Urothelium cell line (cell line): ENCODE measurements at places on chromosomes 16 and 17.

DNA sequence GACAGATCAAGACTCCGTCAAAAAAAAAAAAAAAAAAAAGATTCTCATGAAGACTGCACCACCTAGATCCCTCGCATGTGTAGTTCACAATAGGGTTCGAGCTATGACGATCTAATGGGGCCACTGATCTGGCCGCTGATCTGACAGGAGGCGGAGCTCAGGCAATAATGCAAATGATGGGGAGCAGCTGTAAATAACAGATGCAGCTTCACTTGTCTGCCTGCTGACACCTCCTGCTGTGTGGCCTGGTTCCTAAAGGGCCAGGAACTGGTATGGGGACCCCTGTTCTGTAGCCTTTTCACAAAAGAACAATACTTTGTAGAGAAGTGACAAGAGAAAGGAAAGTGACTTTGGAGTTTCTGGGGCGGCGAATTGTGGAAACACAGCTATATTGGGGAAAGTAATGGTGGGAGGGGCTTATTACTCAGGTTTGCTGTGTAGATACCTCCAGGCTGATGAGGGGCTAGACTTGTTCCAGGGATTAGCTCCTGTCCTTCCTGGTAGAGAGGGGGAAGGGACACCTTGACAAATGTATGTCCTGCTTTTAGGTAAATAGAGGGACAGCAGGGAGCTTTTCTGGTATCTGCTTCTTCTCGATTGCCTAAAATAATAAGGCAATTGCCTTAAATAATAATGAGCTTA lies 57.1 kb downstream of the HAPSTR1 start:
- no peak for DNase-seq

DNA sequence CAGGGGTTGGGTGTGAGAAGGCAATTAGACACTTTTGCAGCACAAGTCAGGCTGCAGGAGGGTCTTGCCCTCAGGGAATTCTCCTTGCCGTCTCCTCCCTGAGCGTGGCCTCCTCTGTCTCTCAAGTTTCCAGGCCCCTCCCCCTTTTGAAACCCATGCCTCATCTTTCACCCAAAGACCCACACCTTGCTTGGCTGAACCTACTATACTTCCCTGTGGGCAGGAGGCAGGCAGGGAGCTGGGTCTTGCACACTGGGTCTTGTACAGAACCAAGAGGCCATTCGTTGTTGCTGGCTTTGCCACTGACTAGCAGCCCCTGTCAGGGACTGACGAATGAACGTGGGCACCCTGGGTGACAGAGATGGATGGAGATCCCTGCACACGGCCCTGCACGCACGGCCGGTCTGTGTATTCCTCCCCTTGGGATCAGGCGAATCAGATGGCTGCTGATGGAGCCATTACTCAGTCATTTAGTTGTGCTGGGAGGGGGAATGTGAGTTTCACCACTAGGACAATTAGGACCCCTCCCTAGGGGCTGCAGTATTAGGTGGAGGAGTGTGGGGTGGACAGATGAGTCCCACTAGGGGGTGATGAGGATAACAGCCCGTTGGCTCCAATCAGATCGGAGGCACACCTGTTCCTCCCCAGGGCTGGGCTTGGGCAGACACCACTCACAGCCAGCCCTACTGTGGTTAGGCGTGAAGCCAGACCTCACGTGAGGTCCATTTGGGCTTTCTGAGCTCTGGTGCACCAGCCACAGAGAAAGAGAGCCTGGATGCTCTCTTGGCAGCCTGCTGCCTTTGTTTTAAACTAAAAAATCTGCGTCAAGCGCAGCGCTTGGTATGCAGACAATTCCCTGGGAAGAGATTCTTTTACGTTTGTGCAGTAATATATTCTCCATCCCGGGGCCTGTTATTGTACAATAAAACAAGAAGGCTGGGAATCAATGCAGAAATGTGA lies 167.7 kb upstream of the WSCD1 start:
- no peak for DNase-seq

DNA sequence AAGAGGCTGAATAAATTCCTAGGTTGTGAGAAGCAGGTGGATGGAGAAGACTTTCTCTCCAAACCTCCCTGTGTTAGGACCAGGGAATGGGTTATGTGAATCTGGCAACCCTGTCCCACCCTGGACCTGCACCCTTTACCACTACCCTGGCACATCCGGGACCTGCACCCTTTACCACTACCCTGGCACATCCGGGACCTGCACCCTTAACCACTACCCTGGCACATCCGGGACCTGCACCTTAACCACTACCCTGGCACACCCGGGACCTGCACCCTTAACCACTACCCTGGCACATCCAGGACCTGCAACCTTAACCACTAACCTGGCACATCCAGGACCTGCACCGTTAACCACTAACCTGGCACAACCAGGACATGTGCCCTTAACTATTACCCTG lies 207.0 kb upstream of the CACNG3 start:
- DNase-seq: no peak

- DNase-seq: no peak
These were observed 2.1 kb upstream of the LYRM9 start for GRCh38 chr17:27895123-27895895.

GRCh38 chr17:14760719-14761411 lies 460.0 kb downstream of the HS3ST3B1 start:
- DNase-seq: no peak

GRCh38 chr17:67636834-67637520 lies 80.8 kb upstream of the NOL11 start:
- DNase-seq: no peak

- no peak for DNase-seq
These were observed 3.6 kb downstream of the RSKR start for GRCh38 chr17:28610376-28610775.

GRCh38 chr17:8436169-8436843 lies 622 bp downstream of the NDEL1 start:
- peak; percentile 48 for DNase-seq

GRCh38 chr17:80817321-80817845 lies 174.3 kb upstream of the CHMP6 start:
- no peak for DNase-seq

GRCh38 chr17:15648386-15648785 lies 28.9 kb upstream of the FBXW10B start:
- DNase-seq: no peak

- DNase-seq: no peak
These were observed 31.9 kb upstream of the CPNE2 start for GRCh38 chr16:57060323-57061083.

DNA sequence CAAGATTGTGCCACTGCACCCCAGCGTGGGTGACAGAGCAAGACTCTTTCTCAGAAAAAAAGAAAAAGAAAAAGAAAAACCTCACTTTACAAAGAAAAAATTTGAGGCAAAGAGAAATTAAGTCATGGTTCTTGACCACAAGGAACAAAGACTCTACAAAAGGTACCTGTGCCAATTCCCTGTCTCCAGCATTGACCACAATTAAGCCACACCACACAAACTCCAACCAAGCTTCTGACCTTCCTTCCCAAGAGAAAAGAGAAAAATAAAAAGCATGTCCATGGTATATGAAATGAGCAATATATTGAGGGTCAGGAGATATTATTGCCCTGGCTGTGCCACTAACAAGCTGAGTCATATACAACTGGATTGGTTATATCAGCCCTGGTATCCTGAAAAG lies 146.3 kb upstream of the NOG start:
- DNase-seq: no peak

GRCh38 chr16:22425847-22426246 lies 51.4 kb upstream of the CDR2 start:
- no peak for DNase-seq
